ENCODE measurements at places on chromosomes 7 and 10.

DNA sequence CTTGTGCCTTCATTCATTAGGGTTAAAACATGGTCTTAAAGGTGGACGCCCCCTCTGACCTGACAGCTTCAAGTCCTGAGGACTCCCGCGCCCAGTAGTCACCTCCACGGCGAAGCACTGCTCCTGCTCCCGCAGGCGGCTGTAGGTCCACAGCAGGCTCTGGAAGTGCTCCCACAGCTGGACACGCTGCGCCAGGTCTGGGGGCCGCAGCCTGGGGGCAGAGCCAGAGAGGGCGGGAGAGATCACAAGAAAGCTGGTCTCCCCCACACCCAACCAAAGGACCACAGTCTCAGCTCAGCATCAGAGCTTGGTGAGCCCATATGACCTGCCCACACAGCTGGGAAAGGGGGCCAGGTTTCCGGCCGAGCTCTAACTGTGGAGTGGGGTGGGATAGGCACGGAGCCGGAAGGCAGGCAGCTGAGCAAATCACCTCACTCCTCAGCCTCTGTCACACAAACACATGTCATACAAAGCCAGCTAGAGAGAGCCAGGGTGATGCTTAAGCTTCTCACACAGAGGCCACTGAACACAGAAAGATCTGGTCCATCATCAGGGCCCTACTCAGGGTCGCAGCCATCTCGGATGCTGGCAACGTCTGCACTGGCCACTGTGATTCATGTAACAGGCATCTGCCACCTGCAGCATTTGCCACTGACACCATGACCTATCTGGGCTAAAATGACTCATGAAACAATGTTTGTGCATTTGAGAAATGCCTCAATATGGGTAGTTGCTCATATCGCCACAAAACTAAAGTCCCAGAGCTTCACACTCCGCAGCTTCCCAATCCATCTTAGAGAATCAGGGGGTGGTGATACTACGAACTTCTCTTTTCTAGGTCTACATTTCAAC, 12.6 kb downstream of the HPS1 start:
- no peak for DNase-seq

- DNase-seq = no peak
Observed at GRCh38 chr10:122463466-122464249, 2.3 kb downstream of the HTRA1 start.

- DNase-seq = no peak
Observed at GRCh38 chr7:128003167-128003566, 28.1 kb downstream of the LRRC4 start.

DNA sequence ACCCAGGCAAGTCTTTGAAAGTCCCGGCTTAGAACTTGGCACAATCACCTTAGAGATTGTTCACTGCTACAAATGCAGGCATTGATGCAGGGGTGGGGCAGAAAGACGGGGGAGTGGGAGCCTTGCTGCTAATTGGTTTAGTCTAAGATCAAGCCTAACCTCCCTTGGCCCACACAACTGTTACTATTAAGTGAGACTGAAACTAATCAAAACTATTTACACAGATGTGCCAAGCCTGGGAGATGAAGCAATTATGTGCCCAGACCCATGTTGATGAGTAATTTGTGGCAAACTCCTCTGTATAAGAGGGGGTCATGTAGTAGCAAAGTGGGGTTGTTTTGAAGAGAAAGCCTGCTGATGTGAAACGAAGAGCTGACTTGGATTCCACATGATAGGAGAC, 178.2 kb upstream of the ITGB1 start:
- no peak for DNase-seq

DNA sequence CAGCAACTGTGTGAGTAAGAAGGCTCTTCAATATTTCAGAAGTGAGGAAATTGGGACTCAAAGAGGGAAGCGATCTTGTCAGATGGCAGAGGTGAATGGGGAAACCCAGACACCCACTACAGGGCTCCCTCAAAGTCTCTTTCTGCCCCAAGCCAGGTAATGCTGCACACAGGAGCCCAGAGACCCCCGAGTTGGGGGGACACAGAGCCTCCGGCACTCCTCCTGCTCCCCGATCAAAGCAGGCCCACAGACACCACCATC, 139.4 kb downstream of the TNS3 start:
- no peak for DNase-seq

- DNase-seq = no peak
Observed at GRCh38 chr10:6607182-6607581, 27.1 kb upstream of the PRKCQ start.

DNA sequence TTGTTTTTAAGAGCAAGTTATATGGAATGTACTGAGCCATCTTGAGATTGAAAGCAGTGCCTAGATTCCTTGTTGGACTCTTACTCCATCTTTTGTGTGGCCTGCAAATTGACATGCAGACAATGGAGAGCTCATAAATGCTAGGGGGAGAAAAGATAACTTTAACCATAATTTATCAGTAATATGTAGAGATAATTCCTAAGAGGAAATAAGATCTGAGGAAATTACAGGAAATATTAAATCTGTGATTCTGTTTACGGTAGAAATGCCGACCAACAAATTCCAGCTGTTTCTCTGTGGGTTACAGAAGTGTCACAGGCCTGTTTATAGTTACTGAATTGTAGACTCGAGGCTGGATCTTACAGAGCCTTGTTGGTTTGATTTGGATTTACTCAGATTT, 348.0 kb downstream of the SUGCT start:
- DNase-seq = no peak

DNA sequence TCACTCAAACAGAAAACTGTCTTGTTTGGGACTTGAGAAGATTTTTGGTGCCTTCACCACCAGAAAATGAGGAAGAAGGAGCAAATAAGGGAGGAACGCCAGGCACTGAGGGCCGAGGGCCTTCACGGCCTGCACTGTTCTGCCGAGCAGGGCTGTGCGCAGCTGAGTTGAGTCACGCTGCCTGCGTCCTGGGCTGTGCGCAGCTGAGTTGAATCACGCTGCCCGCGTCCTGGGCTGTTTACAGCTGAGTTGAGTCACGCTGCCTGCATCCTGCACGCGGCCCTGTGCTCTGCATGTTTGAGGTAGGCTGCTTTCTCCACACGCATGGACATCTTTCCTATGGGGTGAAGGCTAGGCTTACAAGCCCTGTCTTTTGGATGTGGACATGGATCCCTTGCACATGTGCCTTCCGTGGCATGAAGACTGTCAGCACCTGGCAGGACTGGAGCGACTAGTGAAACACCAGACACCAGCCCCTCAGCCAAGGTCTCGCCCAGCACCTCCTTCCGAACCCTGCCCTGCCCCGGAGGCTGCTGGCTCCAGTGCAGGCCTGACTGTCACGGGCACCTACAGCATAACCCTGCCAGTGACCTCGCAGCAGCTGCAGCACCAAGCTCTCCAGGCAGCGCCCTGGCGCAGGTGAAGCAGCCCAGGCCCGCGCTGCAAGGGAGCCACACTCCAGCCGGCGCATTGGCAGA, 96.7 kb downstream of the HTR5A start:
- no peak for DNase-seq

DNA sequence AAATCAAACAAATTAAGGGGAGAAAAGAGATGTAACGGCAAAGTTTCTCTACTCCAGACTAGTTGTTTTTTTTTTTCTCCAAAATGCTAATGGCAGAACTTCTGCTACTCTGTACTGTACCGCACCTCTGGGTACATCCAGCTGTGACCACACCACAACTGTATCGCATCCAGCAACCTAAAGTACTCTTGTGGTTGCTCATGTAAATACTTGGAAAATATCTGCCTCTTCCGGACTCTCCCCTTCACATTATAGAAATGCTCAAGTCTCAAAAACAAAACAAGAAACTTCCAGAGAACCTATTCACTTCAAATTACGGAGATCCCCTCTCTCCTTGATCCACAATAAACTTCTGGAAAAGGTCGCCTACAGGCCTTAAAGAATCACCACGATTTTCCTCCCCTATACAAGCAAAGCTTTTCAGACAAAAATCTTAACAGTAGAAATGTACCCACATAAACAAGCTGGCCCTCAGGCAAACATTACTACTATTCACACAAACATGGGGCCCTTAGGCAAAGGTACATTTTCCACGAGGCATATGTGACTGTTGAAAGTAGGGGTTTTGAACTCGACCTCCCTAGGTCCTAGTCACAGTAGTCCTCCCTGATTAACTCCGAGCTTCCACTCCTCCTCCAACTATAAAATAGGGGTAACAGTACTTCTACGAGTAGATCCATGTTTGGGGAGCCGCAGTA, 222.9 kb upstream of the MKLN1 start:
- no peak for DNase-seq

GRCh38 chr7:65301007-65301406, 72.6 kb upstream of the ZNF92 start:
- no peak for DNase-seq
